ENCODE measurements at places on chromosomes 11 and 22.

- DNase-seq, result no peak
These were observed 593.4 kb downstream of the BUD13 start for GRCh38 chr11:116179401-116179800.

- DNase-seq, result no peak
These were observed 812.2 kb downstream of the JRKL start for GRCh38 chr11:97201743-97202612.

DNA sequence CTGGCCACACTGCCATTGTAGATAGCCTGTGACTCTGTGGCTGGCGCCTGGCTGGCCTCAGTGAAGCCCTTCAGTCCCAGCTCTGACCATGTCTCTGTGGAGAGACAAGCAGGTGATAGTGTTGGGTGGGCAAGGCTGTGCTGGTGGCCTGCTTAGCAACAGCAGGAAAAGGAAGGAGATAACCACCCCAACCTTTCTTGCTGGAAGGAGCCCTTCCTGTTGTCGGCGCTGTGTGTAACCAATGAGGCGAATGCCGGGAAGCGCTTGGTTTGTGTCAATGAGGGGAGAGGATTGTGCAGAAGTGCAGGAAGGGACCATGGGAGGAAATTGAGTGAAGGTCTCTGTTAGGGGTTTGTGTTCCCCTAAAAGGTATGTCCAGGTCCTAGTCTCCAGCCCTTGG, 27.3 kb downstream of the PARVB start:
- no peak for DNase-seq

DNA sequence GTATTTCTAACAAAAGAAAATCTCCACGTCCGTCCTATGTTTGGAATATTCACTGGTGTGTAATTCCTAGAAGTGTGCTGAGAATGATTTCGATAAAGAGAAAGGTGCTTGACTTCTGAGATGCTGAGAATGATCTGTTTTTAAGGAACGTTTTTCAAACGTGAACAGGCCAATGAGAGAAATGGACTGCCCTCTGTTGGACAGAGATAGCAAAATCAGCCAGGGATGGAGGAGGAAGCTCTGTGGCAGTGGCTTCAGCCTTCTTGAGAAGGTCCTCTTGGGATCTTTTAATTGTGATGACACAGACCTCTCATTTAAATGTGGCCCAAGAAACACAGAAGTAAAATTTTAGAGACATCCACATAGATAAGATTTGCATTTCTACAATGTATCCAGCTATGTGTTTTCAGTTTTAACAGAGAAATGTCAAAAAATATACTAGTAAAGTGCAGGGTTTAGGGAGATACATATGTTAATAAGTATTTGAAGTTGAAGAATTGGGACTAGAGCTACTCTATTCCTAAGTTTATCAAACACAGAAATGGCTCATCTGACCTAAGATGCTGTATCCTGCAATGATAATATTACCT, 84.0 kb upstream of the RCN1 start:
- no peak for DNase-seq

DNA sequence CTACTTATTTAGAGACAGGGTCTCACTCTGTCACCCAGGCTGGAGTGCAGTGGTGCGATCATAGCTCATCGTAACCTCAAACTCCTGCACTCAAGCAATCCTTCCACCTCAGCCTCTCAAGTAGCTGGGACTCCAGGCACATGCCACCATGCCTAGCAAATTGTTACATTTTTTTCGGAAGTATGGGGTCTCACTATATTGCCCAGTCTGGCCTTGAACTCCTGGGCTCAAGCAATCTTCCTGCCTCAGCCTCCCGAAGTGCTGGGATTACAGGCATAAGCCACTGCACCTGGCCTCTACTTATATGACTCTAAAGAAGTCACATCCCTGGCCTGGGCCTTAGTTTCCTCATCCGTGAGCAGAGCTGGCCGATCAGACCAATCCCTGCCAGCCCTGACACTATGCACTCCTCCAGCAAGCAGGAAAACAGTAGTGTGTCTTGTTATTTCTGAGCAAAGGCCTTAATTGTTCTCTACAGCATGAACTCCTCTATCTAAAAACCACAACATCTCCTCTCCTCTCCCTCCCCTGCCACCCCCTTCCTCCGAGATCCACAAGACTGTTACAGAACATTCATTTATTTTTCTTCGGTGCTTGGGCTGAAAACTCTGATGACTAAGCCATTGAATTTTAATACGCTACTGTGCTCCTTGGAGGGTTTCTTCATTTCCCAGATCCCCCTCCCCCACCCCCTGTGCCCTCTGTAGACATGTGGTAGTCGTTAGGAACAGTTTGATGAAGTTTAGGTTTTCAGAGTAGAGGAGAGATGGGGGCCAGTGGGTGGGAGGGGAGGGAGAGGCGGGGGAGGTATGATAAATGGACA, 91.5 kb downstream of the ABTB2 start:
- no peak for DNase-seq

GRCh38 chr11:65912845-65913244, 6.0 kb downstream of the C11orf68 start:
- no peak for DNase-seq

DNA sequence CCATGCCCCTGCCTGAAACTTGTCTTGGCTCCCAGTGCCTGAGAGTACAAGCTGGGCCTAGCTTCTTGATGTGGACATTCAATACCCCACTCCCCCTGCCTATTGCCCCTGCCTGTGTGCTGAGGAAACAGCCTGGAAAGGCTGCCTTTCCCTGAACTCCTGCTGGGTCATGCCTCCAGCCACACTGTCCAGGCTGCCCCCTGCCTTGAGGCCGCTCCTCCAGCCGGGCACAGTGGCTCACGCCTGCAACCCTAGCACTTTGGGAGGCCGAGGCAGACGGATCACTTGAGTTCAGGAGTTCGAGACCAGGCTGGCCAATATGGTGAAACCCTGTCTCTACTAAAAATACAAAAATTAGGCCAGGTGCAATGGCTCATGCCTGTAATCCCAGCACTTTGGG, 10.1 kb downstream of the CCS start:
- DNase-seq, result no peak

DNA sequence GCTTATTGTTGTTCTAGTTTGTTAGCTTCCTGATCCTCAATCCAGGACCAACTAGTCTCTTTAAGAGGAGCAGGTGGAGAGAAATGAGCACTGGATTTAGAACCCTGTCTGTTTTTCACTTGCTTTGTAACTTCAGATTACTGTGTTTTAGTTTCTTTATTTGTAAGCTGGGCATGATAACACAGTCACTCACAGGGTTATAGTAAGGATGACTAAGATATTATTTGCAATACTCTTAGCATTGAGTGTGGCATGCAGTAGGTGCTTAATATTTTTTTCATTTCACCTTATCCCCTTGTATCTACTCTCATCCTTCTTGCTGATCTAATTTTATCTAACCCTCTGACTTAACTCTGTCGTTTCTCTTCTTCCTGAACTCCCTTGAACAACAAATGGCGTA, 33.8 kb downstream of the DNHD1 start:
- no peak for DNase-seq

DNA sequence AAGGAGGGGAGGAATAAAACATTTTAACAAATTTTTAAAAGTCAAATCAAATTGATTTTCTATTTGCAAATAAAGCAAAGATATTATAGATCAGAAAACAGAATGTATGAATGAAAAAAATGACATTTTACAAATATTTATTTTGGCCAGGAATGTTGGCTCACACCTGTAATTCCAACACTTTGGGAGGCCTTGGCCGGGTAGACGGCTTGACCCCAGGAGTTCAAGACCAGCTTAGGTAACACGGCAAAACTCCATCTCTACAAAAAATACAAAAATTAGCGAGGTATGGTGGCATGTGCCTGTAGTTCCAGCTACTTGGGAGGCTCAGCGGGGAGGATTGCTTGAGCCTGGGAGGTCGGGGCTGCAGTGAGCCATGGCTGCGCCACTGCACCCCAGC, 18.2 kb downstream of the THAP12 start:
- DNase-seq, result no peak

GRCh38 chr11:12090061-12090591, 20.3 kb upstream of the MICAL2 start:
- no peak for DNase-seq

DNA sequence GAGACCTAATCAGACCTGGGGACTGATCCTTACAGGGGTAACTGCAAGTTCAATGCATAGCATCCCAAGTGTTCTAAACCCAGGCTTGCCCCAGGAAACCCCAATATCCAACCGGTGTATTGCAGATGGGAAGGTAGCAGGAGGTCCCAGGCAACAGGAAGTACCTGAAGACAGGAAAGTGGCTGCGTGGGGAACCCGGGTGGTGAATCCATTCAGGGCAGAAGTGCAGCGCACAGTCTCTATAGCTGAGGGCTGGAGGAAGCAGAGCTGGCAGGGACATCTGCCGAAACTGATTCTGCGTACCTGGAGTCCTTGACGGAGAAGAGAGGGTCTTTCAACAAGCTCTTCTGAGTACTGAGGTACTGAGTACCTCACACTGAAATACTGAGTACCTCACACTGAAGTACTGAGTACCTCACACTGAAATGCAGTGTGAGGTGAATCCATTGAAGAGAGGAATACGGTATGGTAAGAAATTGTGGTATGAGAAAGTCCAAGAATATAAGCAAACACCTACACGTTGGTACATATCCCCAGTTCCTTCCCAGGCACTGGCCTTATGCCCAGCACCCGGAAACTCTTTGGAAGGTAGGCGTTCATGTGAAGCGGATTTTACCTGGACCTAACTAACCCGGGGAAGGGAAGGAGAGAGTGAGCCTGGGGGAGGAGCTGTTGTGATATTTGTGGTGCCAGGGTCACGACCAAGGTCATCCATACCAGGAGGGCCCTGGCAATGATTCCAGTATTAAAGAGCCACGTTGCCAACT, 20.1 kb downstream of the SCN4B start:
- DNase-seq, result no peak

- DNase-seq, result no peak
These were observed 3.5 kb upstream of the FOXRED2 start for GRCh38 chr22:36510384-36510783.

GRCh38 chr11:35617687-35618496, at the start of gene FJX1:
Gene FJX1, plus strand, starts transcription at chr11:35618460. Its CDS starts 177 bp downstream, at chr11:35618637.
- no peak for DNase-seq

GRCh38 chr22:26783885-26784284, 126.5 kb downstream of the MIAT start:
- DNase-seq, result no peak

DNA sequence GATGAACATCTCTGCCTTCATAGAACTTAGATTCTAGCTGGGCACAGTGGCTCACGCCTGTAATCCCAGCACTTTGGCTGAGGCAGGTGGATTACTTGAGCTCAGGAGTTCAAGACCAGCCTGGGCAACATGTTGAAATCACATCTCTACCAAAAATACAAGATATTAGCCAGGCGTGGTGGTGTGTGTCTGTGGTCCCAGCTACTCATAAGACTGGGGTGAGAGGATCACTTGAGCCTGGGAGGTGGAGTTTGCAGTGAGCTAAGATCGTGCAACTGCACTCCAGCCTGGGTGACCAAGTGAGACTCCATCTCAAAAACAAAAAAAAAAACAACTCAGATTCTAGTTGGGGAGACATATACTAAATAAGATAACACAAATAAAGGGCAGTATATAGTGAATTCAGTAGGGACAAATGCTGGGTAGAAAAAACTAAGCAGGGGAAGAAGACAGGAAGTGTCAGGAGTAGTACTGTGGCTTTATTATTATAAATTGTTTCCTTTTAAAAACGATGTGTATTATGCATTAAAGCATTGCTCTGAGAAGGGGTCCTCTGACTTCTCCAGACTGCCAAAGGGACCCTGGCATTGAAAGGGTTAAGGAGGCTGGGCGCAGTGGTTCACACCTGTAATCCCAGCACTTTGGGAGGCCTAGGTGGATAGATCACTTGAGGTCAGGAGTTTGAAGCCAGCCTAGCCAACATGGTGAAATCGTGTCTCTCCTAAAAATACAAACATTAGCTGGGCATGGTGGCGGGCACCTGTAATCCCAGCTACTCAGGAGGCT, 46.7 kb downstream of the PACS1 start:
- DNase-seq, result no peak

DNA sequence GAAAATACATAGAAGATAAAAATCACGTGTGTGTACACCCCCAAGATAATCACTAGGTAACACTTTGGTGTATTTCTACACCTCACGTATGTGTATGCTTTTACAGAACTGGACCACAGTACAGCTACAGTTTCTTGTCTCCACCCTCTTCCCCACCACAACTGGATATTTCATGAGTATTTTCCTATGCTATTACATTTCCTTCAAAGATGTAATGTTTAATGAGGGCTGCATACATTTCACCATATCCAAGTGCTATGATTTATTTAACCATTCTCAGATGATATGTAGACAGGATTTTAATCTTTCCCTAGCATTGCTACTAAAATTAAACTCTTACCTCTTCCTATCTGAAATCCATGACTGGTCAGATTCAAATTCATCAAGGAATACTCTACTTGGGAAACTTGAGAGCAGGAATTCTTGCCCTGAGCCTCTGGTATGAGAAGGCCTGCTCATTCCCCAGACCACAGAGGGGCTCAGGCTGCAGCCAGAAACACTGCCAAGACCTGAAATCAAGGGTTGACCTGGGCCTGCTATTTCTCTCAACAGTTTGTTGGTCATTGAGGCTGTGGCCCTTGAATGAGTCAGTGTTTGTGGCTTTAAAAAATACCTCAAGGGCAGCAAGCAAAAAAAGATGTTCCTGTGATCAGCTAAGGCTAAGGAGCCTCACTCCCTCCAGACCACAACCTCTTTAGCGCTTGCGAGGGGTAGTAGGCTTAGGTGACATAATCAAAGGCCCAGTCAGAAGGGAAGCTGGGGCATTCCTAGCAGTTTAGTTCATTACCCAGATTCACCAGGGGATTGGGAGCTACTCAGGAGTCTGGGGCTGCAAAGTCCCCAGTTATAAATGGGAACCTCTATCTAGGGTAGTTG, 55.5 kb downstream of the ABTB2 start:
- DNase-seq, result no peak

GRCh38 chr11:22778642-22779041, 51.0 kb downstream of the SVIP start:
- DNase-seq, result no peak

DNA sequence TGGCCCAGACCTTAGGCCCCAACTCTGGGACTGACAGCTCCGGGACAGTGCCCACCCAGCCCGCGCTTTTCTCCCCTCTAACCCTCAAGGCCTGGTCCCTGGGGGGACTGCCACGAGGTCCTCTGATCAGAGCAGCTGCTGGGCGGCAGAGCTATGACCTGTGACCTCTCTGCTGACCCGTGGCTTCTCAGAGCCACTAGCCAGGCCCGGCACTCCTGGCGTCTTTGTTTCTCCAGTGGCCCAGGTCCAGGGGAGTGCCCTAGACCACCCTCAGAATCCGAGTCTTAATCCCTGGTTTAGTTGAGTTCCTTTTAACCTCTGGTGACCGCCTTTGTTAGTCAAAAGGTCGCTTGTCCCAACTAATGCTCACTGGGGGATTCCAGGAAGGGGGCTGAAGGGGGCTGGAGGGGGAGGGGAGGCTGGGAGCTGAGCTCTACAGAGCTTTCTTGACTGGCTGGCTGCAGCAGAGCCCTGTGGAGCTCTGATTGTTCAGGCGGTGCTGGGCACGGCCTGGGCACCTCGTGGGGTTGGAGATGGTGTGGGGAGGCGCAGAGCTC, 1.2 kb downstream of the FBLN1 start:
- no peak for DNase-seq

- no peak for DNase-seq
These were observed 63.7 kb downstream of the LIF start for GRCh38 chr22:30182815-30183214.

- no peak for DNase-seq
These were observed 26.7 kb upstream of the DDI1 start for GRCh38 chr11:104009744-104010143.

Measured in activated T-helper 1 cell treated with anti-CD3 and anti-CD28 coated beads, Interleukin-2, amount 50 U/mL, for 16 hours (primary cell).